ENCODE measurements at places on chromosomes 12 and 14.

- peak; percentile 85 for DNase-seq
Observed at GRCh38 chr12:71787580-71787979, 32.9 kb downstream of the RAB21 start.

DNA sequence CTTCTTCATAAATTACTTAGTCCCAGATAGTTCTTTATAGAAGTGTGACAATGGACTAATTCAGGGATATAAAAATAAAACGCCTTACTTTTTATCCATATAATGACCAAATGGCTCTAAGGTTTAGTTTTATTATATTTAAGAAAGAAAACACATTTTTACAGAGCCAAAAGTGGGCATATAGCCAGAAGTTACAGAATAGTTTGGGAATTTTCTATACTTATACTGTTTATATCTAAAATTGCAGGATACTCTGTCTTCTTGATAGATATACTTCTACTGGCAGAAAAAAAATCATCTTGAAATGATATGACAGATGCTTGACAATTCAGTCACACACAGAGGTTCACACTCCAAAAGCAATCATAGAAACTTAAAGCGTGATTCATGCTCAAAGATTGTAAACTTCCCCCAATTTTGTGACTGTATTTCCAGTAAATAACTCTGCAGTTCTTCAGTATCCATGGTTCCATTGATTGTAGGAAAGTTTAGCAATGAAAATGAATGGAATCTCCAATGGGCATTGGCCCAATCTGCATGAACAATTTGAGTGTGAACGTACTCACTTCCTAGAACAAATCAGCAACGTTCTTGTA lies 307.8 kb downstream of the NOVA1 start:
- no peak for DNase-seq

- DNase-seq, result no peak
Observed at GRCh38 chr14:84323450-84323849, 1206.5 kb upstream of the FLRT2 start.

DNA sequence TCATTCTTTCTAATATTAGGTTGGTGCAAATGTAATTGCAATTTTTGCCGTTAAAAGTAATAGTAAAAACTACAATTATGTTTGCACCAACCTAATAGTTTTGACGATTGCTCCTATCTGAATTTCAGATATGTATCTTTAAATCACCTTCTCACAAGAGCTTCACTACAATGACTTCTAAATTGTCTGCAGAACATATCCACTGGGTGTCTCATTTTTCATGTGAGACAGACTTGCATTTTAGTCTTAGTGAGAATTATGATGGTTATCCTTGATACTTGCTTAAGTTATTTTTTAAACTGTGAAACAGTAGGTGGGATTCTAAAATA lies 84.6 kb downstream of the ITPR2 start:
- no peak for DNase-seq

- no peak for DNase-seq
Observed at GRCh38 chr12:65334521-65334920, 56.0 kb downstream of the MSRB3 start.

GRCh38 chr12:41897593-41897992 lies 247.1 kb downstream of the GXYLT1 start:
- DNase-seq, result no peak

DNA sequence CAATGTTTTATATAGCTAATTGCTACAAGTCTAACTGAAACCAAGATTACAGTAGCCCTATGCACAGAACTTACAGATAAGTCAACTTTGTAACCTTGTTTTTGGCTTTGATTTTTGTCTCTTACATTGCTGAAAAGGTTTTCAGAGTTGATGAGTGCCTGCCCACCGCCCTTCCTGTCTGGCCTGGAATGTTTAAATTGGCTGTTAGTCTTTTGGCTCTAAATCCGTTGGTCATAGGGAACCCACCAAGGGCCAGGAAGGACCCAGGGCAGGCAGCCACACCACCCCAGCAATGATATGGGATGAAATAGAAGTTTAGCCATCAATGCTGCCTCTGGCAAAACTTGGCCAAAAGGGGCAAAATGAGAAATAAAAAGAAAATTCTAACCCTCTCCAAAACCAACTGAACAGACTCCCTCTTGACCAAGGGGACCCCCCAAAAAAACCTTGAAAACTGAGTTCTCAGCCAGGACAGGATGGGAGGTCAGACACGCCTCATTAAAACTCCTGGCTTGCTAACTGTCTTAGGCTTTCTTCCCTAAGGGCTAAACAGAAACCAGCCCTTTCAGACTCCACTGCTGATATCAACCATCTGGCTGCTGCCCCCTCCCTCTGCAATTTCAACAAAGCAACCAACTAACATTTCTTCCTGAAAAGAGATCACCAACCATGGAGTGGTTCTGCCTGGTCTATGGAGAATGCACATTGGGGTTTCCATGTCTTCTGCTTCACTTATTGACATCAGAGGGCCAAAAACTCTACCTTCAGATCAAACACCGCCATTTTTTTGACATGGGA lies 242.1 kb upstream of the NOS1 start:
- DNase-seq, result no peak

DNA sequence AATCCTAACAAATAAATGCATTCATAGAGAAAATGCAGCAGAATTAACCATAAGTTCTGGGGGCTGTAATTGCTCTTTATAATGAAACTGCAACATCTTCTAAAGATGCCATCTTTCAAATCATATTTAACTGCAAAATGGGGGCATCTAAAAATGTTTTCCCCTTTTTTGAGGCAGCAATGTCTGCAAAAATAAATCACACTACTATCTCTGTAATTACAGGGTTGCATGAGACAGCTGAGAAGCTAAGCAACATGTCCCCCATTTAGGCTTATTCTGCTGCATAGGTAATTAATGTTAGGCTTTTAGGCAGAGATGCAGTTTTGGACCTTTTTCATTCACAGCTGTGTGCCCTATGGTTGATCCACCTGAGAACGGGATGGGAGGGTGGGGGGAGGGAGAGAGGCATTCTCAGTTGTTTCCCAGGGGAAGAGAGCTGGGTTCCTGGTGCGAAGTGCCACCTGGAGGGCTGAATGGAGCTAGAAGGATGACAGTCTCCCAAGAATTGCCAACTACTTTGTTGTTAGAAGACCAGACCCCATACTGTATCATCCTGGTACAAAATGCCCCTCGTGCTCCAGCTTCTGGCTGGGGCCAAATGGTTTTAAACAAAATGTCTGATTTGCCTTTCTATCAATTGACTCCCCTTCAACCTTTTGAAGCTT lies 154.2 kb downstream of the APAF1 start:
- no peak for DNase-seq
